EL (cell line): ENCODE measurements at places on chromosomes 11 and 22.

- no peak for DNase-seq
Observed at GRCh38 chr11:19646308-19646707, 66.3 kb upstream of the NAV2 start.

- no peak for DNase-seq
Observed at GRCh38 chr22:38645430-38645829, 10.8 kb downstream of the FAM227A start.

DNA sequence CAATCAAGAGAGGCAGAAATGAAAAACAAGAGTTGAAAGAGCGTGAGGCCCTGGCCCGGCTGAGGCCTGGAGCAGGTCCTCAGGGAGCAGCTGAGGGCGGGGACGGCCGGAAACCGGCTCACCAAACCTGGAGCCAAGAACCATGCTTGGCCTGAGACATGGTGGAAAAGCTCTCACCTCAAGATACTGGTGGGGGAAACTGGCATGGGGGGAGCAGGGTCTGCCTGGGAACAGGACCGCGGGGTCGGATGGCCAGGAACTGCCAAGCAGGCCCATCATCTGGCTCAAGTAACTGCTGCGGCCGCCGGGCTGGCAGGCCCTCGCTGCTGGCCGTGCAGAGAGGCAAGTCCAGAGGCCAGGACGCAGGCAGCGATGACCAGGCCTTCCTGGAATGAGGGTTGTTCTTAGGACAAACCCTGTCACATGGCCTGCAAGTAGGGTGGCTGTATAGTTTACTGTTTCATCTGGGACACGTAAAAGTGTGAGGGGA is 18.9 kb upstream of the WNT11 start:
- DNase-seq: no peak

DNA sequence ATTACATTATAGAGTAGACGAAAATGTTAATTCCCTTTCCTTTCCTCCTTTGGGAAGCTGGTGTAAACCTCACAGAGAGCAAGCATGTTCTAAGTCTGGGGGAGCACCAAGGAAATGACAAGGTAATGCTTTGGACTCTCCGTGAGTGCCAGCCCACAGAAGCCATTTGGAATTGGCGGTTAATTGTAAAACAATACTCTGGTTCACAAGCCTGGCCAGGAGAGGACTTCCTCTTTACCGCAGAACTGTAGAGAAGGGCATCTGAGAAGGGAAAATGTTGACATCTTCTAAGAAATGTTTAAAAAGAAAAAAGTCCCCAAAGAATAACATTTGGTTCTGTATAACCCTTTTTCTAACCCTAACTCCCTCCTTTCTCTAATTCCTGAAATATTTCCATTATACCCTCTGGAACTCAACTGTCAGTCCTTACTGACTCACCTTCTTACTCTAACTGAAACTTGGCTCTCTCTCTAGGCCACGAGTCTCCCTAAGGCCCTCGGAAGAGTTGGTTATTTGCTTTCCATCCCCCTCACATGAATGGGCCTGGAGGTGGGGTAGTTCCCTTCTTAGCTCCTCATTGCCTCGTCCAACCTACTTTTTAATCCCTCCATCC is 379.8 kb downstream of the SOX6 start:
- peak; percentile 67 for DNase-seq

- no peak for DNase-seq
Observed at GRCh38 chr11:121143921-121144320, 42.9 kb downstream of the TECTA start.

DNA sequence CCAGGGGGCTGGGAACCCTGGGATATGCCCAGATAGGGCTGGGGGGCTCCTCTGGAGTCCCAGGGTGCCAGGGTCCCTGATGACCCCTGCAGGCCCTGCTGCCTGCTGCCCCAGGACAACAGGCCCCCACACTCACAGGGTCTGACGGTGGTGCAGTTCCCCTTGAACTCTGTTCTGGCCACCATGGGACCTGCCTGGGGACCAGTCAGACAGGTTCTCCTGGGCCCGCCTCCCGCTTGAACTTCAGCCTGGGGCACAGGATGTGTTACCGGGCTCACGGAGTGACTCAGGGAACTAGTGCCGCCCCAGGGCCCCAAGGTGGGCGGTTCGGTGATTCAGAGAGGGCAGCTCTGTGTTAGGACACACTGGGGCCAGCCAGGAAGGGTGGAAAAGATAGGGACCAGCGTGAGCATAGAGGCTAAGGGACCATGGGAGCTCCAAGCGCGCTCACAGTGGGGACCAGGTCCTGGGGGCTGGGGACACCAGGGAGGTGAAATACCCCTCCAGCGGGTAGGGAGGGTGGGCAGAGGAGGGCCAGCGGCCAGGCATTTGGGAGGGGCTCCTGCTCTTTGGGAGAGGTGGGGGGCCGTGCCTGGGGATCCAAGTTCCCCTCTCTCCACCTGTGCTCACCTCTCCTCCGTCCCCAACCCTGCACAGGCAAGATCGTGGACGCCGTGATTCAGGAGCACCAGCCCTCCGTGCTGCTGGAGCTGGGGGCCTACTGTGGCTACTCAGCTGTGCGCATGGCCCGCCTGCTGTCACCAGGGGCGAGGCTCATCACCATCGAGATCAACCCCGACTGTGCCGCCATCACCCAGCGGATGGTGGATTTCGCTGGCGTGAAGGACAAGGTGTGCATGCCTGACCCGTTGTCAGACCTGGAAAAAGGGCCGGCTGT is 21.5 kb upstream of the TXNRD2 start:
- DNase-seq: peak; percentile 77

GRCh38 chr22:23137905-23138561 is 3.8 kb downstream of the RSPH14 start:
- DNase-seq: peak; percentile 40

DNA sequence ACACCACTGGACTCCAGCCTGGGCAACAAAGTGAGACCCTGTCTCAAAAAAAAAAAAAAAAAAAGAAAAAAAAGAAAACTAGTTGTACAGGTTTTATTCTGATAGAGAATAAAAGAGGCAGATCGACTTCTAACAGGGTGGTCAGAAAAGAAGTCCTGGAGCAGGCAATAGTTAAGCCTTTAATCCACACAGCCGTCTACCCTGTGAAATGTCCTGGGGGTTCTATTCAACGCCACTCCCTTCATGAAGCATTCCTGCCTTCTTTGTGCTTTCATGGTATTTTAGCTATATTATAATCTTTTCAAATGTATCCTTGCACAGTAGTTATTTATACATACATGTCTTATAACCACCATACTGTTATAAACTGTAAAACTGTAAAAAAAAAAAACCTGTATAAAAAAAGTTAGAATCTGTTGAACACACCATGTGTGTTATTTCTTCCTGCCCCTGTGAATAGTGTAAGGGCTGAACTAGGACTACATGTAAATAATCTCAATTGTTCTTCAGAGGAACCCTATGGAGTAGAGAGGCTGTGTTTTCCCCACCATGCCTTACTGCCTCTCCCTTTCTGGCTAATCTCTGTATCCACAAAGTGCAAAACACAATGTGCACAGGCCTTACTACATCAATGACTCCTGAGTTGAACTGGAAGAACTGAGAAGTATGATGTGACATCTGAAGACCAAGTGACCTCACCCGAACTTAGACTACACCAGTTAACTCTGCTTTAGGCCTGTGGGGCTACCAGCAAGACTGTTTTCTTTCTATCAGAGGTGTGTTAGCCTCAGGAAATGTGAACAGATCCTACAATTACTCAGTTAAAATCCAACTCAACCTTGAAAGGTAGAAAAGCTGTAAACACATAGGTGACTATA is 25.3 kb downstream of the PRCP start:
- no peak for DNase-seq

DNA sequence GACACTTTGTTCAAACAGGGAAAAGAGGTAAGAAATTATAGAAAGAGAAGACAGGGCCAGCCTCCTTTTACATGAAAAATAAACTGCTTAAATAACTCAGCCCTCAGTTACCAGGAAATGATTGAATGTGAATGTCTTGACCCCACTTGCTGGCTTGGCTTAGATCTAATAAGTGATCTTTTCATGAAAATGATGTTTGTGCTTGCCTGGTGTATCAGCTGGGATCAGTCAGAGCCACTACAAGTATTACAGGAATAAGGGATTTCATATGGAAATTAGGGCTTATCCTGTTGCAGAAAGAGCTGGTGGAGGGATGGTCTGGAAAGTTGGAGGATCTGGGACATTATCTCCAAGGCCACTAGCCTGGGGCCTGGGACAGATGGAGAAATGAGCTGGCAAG is 51.8 kb downstream of the COMMD9 start:
- no peak for DNase-seq

DNA sequence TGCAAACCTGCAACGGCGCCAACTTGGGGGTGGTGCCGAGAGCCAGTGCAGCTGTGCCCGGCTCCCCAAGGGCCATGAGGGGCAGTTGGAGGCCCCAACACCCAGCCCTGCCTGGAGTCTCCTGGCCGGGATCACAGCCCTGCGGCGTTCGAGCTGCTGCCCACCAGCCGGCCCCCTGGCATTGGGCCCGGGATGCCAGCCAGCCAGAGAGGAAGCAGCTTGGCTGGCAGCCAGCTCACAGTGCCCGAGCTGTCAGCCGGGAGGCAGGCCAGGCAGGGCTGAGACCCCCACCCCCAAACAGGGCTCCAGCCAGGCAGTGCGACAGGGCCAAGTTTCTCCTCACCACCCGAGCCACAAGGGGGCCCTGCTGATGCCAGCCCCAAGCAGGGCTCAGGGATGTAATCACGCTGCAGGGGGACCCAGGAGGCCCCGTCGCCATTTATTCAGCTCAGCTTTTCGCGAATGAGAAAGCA is 26.0 kb upstream of the TCF20 start:
- DNase-seq: no peak

DNA sequence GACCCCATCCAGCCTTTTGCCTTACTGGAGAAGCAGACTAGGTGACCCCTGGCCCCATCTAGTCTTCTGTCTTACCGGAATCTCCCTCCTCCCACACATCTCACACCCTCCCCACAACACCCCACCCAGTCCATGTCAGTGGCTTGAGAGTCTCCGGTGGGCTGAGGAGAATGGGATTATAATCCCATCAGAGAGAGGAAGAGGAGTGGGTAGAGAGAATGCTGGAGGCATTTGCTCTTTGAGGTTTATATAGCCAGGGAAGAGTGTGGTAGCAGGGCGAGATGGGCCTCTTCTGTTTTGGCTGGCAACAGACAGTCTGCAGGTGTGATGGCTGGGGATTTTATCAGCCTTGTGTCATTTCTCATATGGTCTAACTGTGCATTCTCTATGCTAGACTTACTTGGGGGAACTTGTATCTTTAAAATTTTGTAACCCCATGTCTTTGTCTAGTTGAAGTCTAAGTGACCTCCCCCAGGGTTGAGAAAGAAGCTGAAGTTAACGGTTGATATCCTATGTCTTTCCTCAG is 50.3 kb downstream of the GRAMD1B start:
- no peak for DNase-seq

GRCh38 chr11:31676280-31676982 is 134.7 kb downstream of the PAX6 start:
- no peak for DNase-seq

DNA sequence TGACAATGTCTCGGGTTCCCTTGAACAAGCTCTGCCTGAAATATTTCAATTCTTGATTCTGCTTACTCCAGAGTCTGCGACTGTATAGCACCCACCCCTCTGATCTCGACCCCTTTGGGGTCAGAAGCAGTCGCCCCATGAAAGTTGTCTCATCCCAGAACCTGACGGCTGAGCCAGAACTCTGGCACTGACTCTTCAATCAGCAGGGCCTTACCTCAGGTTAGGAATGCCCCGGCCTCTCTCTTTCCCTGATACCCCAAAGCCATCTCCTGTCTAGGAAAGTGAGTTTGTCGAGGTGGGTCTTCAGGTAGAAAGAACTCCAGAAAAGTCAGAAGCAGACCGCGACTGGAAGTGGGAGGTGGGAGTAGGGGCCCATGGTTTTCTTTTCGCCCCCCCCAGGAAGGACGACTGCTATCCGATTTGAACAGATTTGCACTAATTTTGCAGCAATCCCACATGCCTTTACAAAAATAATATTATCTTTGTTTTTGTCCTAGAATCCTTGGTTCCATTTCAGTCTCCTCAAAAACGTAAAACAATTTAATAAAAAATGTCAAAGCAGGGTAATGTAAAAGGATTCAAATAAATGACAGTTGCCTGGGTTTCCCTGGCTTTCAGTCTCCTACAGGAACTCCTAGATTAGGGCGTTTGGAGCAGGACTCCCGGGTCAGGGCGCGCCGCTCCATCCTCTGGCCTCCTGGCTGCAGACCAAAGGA is 898 bp upstream of the ROBO3 start:
- DNase-seq: no peak

DNA sequence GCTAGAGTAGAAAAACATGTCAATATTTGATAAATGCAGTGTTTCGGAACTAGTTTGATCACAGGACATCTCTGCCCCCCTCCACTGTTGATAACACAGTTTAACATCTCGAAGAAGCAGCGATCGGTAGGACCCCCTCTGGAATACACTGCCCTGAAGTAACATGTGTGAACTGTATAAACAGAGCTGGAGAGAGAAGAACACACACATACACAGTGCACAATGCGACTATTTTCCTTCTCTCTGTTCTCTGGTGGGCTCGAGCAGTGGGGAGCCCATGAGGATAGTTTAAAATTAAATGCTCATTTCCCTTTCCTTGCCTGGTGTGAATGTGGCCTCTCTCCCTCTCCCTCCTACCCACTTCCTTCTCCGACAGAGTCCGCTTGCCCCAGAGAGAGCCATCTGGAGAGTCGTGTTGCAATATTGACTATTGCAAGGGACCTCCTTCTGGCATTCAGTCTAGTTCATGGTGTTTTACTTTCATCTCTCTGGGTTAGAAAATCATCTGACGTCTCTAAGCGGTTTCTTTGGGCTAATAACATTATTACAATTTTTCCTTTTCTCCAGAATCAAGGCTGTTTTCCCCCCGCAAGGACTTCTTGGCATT is 51.6 kb upstream of the BARX2 start:
- DNase-seq: no peak

GRCh38 chr22:18104566-18104965 is 6.0 kb upstream of the TUBA8 start:
- DNase-seq: peak; percentile 21

GRCh38 chr11:24064309-24064903 is 432.4 kb upstream of the LUZP2 start:
- no peak for DNase-seq

GRCh38 chr11:35152575-35152974 is 13.6 kb downstream of the CD44 start:
- no peak for DNase-seq

- DNase-seq: peak; percentile 85
Observed at GRCh38 chr11:10809373-10810160, 841 bp upstream of the EIF4G2 start.
